ENCODE measurements at places on chromosomes 2 and 18.

DNA sequence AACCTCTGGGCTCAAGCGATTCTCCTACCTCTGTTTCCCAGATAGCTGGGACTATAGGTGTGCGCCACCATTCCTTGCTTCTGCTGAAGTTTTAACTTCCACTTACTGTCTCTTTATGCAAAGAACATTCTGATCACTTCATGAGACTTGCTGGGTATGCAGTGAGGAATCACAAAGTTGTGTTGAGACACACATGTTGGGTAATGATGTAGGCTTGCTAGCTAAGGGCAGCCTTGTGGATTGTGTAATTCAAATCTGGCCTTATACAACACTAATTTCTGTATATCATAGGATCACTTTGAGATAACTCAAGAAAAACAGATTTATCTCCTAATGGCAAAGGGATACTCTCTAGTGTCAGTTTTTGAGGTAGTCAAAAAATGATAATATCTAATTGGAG, 24.2 kb downstream of the XRCC5 start:
- DNase-seq: no peak

DNA sequence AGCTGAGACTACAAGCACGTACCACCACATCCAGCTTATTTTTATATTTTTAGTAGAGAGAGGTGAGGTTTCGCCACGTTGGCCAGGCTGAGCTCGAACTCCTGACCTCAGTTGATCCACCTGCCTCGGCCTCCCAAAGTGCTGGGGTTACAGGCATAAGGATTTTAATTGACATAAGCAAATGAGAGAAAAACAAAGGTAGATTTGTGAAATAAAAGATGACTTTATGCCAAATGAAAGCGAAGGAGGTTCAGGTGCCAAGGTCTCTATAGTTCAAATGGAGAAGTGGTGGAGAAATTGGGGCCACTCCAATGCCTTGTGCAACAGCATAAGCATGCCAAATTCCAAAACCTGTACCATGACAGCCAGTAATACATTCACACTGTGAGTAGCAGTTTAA, 180.6 kb downstream of the MREG start:
- no peak for DNase-seq

GRCh38 chr2:208189069-208189809, 591 bp downstream of the C2orf80 start:
- no peak for DNase-seq

GRCh38 chr2:47056868-47057686, 98.0 kb downstream of the STPG4 start:
- DNase-seq: no peak

DNA sequence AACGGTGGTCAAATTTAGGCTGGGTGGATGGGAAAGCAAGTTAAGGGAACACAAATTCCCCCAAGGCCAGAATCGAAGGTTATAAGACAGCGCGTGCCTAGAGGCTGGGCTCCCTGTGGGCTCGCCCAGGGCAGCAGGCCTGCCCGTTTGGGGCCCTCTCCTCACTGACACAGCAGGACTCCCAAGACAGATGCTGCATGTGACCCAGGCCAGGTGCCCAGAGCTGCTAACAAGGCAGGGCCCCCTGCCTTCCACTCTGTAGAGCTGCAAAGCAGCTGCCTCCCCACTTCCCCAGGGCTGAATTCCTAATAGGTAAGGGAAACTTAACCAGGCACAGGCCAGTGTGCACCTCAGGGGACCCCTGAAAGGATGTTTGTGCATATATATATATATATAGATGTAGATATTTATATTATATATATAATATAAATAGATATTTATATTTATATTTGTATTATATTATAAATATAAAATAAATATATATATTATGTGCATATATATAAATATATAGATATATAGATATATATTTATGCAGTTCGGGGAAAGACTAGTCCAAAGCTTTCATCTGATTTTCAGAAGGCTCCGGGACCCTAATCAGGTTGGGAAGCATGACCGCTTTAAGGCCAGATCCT, 43.7 kb downstream of the TMEM37 start:
- DNase-seq: no peak

GRCh38 chr18:47050468-47050867, 15.0 kb upstream of the ELOA2 start:
- no peak for DNase-seq

DNA sequence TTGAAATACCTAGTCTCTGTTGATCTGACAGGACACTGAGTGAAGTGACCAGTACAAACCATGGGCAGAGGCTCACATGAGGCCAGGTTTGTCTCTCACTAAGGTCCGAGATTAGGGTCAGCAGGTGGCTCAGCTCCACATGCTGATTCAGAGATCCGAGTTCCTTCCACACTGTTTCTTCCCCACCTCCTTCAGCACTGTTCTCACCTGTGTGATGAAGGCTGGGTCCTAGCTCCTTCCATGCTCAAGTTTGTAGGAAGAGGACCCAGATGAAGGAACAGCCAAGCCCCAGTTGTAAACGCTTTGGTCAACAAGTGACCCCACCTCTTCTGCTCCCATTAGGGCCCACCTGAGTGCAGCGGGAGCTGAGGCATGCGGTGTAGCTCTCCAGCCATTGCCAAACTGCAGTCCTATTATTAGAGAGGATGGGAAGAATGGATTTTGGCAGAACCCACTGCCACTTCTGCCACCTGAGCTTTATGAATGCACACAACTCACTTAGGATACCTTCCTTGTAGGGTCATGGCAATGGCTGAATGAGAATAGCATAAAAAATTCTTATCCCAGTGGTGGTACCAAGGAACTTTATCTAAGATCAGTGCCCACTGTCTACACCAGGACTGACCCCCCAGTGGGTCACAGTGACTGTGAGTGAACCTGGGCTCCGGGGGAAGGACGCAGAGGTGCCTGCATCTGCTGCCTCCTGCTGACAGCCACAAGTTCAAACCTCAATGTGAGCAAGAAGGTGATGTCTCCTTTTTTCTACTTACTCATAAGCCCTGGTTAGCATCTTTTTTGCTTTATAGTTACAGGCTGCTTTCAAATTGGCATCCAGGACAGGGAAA, 324.8 kb upstream of the HS6ST1 start:
- no peak for DNase-seq

GRCh38 chr2:239014458-239015217, 166.8 kb downstream of the TWIST2 start:
- no peak for DNase-seq

DNA sequence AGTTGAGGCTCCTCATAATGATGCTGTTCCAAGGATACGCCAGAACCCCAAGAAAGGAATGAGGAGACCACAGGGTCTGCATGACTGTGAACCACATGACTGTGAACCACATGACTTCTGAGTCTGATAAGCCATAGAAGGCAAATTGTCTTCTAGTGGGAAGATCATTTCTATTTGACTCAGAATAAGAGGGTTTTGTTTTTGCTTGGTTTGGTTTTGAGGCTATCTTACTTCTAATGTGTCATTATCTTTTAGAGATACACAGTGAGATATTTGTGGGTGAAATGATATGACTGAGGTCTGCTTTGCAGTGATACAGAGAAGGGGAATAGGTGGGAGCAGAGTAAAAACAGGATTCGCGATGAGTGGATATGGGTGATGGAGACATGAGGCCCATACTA, 28.9 kb upstream of the BCL2L11 start:
- no peak for DNase-seq

DNA sequence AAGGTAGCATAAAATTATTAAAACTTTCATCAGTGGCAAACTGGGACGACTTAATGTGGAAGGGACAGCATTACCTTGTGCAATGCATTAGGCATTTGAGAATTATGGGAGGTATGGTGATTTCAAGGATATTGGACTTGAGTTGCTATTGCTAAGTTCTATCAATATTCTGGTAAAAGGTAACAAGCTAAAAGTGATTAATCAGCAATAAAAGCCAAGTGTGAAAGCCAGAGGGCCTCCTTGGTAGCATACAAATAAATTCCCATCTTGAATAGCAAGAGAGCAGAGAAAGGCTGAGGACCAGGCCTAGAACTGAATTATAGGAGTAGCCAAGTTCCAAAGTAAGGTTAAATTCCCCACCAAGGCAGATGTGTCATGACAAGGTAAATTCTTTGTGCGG, 74.2 kb upstream of the KCNH7 start:
- no peak for DNase-seq

GRCh38 chr2:233991196-233991595, 59.3 kb upstream of the SPP2 start:
- no peak for DNase-seq

GRCh38 chr18:77337604-77338003, 88.0 kb downstream of the GALR1 start:
- DNase-seq: no peak

DNA sequence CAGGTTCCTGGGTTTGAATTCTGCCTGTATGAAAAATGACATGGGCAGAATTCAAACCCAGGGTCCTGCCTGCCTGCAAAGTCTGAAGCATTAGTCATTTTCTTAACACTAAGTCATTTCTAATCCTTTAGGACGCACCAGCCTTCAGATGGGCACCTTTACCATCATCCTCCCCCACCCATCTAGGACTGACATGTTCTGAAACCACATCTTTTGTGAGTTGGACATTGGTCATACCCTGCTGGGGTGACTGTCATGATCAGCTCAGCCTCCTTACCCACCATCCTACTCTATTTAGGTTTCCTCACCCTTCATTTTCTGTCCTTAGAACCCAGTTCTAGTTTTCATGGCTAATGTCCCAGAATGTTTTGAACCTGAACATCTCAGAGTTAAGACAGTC, 104.9 kb downstream of the TRIB2 start:
- DNase-seq: no peak

DNA sequence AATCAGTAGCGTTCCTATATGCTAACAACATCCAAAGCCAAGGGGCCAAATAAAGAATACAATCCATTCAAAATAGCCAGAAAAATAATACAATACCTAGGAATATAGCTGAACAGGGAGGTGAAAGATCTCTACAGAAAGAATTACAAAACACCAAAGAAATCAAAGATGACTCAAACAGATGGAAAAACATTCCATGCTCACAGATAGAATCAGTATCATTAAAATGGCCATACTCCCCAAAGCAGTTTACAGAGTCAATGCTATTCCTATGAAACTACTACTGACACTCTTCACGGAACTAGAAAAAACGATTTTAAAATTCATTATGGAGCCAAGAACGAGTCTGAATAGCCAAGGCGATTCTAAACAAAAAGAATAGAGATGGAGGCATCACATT, 57.4 kb downstream of the CCBE1 start:
- DNase-seq: no peak

- no peak for DNase-seq
These were observed 80.7 kb downstream of the CCBE1 start for GRCh38 chr18:59616501-59616900.

GRCh38 chr2:84482603-84483002, 23.5 kb upstream of the SUCLG1 start:
- no peak for DNase-seq

- DNase-seq: no peak
These were observed 23.4 kb upstream of the SOX11 start for GRCh38 chr2:5668682-5669250.

- DNase-seq: no peak
These were observed 19.2 kb upstream of the SLC14A2 start for GRCh38 chr18:45596036-45596435.

- DNase-seq: no peak
These were observed 8.0 kb upstream of the CYB5A start for GRCh38 chr18:74299746-74300145.

DNA sequence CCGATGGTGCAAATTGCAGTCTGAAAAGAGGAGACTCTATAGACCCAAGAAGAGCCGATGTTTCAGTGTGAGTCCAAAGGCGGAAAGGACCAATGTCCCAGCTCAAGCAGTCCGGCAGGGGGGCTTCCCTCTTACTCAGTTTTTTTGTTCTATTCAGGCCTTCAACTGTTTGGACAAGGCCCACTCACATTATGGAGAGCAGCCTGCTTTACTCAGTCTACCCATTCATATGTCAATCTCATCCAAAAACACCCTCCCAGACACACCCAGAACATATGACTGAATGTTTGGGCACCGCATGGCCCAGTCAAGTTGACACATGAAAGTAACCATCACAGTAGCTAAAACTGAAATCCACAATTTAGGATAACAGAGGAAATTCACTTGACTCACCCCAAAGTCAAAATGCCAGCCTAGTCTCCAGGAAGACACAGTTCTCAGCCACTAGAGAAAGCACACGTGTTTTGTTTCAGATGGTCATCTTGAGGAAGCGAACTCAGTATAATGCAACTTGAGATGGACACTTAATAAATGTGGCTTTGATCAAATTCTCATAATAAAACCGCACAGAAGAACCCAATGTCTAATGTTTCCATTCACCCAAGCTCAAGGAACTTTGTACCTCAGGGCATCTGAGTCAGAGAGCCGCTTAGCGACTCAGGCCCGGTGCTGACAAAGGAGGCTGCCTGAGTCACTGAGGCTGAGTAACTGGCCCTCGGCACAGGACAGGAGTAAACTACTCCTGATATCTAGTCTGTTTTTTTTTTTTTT, 2.4 kb downstream of the FHL2 start:
- DNase-seq: no peak

- no peak for DNase-seq
These were observed 658.8 kb upstream of the ID2 start for GRCh38 chr2:8022908-8023640.

DNA sequence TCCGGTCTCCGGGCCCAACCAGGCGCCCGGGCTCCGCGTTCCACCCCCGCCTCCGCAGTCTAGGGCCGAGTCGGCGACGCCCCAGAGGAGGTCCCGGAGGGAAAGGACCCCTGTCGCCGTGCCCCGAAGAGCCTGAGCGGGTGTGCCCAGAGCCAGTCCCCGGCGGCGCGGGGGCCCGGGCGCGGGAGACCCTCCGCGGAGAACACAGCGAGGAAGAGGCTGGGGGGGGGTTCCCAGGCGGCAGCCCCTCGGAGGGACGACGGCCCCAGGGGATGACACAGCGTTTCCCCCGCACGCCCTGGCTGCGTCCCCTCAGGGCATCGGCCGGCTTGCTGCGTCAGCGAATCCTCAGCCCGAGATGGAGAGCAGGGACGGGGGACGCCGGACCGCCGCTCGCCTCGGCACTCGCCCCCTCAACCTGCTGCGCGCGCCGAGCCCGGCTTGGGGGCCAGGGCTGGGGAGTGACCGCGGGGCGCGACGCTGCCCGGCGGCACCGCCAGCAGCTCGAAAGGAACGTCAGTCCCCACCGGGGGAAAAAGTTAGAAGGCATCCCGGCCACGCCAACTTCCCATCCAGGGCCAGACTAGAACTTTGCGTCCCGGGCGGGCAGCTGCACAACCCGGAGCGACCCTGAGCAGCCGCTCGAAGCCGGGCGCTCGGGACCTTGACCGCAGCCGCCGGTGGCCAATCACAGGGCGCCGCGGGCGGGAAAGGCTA, 711 bp downstream of the SFXN5 start:
- DNase-seq: no peak

DNA sequence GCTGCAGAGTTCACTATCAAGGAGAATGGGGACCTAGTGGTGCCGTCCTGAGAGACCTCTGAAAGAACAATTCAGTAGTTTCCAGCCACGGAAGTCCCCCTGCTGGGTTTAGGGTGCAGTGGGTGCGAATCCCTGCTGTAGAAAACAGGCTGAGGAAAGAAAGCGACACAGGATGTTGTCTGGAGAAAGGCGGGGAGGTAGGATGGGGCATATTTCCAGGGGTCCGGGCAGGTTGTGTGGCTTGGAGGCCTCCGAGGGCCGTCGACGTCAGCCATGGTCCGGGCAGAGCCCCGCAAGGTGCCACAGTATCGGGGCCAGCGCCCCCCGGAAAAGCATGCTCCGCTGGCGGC, 807 bp upstream of the CREB1 start:
- no peak for DNase-seq

- no peak for DNase-seq
These were observed 15.2 kb upstream of the DSG3 start for GRCh38 chr18:31432316-31432715.

Measured in right kidney (tissue), 9 donors.